ENCODE measurements at places on chromosomes 1 and 21. TPM values are rescaled to one million over a fixed set of nuclear protein-coding genes. Genes with fewer than 3 reads are reported as not detected.
A peak's percentile ranks its signal among the peaks of the same experiment; 100 is the strongest.

GRCh38 chr21:16330082-16330907, 600.5 kb downstream of the USP25 start:
- H3K27me3 ChIP-seq: no peaks in the 10 kb centered on the region
- H3K36me3 ChIP-seq: no peaks in the 10 kb centered on the region
- H3K4me1 ChIP-seq: no peaks in the 10 kb centered on the region
- DNase-seq: no peak
- H3K27ac ChIP-seq: peak overlapping the region; percentile 52
- H3K4me3 ChIP-seq: no peak overlapping the region

Gene CHRNB2
- total RNA-seq: 1.3 TPM

- no peaks in the 10 kb centered on the region for H3K4me1 ChIP-seq
- no peaks in the 10 kb centered on the region for H3K36me3 ChIP-seq
These were observed 39.4 kb upstream of the FMOD start for GRCh38 chr1:203390298-203390697.

GRCh38 chr1:201454608-201455007, 14.4 kb downstream of the PHLDA3 start:
- no peak overlapping the region for H3K4me3 ChIP-seq
- H3K27ac ChIP-seq: peak overlapping the region; percentile 87
- H3K4me1 ChIP-seq: peaks cover 14% of the 10 kb centered on the region
- DNase-seq: no peak
